ENCODE measurements at places on chromosomes 5 and 9.
A peak's percentile ranks its signal among the peaks of the same experiment; 100 is the strongest.

- DNase-seq: no peak
Observed at GRCh38 chr5:137142764-137143605, 356.1 kb downstream of the SPOCK1 start.

DNA sequence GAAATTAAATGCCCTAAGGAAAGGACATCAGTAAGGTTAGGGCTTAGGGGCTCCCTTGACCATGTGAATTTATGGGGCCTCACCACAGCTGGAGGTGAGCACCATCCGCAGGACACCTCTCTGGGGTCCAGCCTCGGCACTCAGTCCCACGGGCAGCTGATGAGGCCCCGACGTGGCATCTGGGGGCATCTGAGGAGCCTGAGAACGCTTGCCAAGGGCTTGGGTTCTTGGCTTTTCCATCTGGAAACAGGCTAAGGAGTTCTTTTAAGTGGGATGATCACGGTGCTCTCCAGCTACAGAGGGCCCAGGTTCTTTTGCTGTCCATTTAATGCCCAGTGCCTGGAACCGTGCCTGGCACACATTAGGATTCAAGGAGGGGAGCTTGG, 3.6 kb downstream of the NKX2-5 start:
- DNase-seq: no peak

DNA sequence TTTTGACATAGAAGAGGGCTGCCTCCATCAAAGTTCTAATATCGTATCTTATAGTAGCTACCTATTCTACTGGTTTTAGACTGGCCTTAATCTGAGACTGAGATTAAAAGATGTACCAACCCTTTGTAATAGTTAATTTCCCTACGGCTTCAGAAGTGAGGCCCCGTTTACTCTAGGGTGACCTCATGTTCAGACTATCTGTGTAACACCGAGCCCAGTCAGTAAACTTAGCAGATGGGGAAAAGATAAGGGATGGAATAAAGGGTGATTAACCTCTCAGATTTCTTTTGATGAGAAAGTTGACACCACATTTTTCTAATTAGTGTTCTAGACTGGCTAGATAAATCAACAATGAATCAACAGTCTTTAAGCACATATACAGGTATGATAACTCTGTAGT, 283.1 kb downstream of the KCTD16 start:
- no peak for DNase-seq

DNA sequence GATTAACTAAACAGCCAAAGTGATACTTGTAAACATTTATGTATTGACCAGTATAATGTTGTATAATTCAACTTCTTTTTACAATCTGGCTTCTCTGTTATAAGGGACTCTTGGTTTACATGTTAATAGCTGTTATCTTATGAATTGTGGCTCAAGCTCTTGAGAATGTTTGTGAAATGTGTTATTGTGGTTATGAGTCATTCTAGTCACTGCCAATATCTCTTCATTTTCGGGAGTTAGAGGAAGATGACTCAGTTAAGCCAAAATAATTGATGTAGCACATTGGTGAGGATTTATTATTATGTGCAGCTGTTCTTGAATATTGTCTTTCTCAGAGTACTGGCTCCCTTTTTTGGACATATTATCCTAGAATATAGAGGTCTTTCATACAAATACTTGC, 655.2 kb upstream of the RIOK2 start:
- DNase-seq: peak; percentile 4

DNA sequence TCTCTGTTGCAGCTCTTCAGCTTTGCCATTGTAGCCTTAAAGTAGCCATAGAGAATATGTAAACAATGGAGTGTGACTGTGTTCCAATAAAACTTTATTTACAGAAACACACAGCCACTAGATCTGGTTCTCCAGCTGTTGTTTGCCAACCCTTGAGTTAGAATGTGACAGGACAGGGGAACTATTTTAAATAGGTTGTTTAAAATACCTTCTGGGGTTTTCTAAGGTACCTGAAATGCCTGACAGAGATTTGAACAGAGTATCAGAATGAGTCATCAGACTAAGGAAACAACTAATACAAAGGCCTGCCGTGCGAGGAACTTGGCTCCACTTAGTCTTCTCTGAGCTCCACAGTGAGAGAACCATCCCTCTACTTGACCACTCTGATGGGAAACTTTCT, 85.4 kb downstream of the HSD17B4 start:
- peak; percentile 14 for DNase-seq

DNA sequence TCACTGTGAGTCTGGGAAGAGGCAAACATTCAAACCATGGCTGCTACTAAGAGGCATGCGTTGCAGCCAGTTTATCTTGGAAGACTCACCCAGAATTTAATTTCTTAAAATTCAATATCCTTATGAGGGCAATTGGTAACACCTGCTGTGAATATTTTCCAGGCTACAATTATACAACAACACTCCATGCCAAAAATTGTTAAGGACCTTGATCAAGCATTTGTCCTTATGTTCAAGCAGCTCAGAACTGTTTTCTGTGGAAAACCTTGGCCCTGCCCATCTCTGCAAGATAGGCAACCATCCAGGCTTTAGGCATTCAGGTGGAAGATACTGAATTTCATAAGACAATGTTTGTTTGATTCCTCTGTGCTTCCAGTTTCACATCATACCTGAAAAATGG, 327.8 kb downstream of the FBXL7 start:
- DNase-seq: no peak

DNA sequence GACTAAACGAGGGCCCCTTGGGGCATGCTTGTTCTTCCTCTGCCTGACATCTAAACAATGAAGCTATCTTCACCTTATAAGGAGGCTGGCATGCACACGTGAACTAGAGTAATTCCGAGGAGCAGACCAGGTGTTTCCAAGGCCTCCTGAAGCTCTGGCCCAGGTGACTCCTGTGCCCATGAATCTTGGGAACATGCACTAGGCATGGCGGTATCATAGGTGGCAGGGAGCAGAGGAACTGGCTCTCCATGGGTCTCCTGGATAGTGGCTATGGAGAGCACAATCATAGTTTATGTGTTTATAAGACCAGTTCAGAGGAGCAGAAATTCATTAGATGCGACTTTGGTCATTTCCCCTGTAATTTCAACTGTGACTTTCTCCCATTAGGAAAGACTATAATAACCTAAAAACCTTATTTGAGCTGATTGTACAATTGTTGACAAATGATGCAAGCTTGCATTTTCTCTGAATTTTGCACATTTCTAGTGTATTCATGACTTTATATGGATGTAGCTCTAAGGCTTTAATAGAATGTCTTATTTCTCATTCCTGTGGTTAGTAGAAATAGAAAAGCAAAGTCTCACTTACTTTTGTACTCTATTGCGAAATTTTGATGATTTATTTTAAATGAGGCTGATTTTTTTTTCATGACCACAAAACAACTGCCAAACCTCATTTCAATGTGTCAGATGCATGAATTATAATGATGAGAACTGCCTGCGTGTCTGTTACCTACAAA, 135.3 kb upstream of the RPS23 start:
- DNase-seq: no peak

GRCh38 chr9:21624675-21625644, 142.8 kb upstream of the IFNE start:
- no peak for DNase-seq

DNA sequence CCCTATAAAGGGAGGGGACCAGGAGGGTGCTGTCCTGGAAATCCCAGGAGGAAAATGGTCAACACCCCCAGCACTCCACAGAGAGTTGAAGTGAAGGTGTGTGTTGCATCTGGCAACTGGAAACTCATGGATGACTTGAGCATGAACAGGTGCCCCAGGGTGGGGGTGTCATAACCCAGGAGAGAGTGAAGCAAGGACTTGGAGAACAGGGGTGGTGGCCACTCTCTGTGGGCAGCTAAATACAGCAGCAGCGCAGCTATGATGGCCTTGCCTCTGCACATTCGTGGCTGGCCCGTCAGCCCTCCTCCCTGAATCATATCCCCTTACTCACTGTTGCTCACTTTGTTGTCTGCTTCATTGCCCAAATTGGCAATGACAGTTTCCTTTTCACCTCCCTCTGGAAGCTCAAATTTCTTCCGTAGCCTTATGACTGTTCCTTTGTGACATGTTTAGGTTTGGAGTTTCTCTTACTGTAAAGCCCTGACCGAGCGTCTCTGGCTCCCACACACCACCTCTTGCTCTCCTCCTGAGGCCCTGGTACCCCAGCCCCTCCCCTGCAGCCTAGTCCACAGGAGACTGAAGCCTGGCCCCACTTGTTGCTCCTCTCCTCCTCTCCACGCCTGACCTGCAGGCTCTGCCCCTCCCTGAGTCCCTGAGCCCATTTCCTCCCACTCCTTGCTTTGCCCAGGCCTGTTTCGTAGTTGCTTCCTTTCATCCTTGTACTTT, 185.8 kb downstream of the CD180 start:
- DNase-seq: no peak

GRCh38 chr5:145619806-145620310, 215.3 kb downstream of the PRELID2 start:
- DNase-seq: no peak

DNA sequence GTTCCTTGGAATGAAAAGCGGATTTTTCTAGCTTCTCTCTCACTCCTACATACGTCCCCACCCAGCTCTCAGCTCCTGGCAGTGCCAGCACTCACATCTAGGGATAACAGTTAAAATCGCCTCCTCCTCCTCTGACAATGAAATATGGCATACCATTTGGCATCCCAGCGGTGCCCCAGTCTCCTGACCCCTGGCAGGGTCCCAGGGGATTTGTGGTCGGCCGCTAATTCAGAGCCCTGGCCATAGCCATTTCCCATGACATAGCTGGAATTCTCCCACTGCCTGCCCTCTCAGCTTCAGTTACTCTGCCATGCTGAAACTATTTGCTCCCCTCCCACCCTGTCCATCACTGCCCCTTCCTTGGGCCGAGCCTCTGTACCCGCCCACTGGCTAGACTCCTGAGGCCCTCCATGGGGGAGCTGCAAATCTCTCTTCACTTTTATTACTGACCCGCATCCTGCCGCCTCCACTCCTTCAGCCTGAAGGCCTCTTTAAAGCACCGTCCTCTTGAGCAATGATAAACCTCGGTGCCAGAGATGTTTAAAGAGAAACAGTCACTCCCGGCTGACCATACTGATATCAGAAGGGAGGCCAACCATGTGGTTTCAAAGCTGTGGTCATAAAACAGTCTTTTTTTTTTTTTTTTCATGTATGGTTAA, 139.8 kb downstream of the SLIT3 start:
- DNase-seq: no peak

DNA sequence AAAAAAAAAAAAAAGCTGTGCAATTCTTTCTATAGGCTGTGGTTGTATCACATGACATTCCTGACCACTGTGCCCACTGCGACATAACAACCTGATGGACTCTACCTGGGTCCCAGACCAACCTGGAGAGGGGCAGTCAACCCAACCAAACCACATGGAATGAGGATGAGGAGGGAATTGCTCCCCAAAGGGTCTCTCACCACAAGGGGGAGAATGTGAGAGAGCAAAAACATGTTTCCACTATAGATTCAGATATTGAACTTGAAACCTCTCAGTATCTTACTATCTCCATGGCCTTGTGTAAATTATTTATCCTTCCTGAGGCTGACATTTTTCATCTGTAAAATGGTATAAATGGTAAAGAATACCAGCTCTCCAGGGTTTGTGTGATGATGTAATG, 66.9 kb upstream of the SV2C start:
- no peak for DNase-seq

DNA sequence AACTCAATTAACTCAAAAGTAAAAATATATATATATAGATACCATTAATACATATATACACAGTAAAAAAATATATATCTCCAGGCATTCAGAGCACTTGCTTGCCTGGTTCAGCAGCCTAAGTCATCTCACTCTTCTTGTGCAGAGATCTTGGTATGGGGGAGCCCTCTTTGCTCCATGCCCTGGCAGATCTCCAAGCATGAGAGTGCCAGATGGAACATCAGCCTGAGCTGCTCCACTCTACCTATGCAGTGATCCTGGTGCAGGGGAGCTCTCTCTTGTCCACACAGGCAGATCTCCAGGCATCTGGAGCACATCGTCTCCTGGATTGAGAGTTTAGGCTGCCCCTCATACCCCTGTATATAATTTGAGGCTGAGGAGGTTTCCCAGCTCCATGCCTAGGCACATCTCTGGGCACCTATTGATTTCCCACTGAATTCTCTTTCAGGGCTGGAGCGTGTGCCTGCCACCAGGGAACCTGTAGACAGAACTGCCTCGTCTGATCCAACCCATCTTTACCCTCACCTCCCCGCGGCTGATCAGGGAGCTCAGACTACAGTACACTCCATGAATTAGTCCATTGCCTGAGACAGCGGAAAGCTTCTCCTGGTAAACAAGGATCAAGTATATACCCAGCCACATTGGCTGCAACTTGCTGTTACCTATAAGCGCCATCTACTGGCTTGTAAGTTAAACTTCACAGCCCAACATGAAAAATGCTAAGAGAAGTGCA, 342.4 kb upstream of the GRIA1 start:
- DNase-seq: no peak

GRCh38 chr5:88698290-88698689, 184.7 kb downstream of the MEF2C start:
- DNase-seq: no peak

DNA sequence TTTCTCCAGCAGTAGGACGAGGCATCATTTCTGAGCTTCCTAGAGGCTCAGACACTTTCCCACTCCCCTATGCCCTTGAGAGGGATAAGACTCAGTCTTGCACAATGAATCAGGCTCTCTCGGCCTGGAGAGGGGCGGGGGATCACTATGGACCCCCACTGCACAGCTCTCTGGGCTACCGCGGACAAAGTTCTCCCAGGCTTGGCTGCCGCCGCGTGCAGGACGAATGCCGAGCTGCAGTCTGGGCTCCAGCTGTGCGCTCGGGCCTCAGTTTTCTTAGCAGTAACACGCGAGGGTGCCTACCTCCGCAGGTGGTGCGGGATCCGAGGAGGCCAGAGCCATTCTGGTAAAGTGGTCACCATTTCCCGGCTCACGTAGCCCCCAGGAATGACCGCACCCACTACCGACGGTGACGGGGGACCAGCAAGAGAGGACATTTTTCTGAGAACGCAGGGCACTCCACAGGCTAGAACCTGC, 3.4 kb upstream of the MYORG start:
- no peak for DNase-seq

DNA sequence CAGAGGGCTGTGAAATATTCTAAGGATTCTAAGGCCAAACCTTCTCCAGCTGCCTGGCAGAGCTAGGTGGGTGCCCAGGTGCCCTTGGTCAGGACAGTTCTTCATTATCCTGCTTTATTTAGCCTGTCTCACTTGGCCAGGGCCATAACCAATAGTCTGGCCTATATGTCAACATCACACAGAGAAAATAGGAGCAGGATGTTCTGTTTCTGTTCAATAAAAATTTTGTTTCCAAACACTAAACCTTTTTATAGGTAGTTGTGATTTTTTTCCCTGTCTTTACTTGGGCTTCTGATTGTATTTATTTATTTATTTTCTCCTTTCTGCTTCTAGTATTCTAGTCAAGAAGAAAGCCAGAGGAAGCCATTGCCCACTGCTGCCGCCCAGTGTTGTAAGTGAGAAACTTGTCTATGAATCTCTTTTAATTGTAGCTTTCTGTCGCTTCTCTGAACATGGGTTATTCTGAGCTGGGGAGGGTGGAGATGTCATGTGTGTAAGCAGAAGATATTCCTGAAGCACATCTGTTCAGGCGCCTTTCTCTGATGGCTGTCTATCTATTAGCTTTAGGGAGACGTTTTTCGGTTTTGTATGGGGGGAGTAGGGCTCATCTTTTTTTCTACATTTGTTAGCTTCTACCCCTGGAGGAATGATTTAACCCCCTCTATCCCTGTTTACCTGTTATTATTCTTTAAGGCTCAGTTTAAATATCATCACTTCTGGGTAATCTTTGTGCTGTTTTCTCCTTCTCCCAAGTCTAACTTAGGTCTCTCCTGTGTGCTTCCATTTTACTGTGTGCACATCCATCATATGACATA, 97.1 kb downstream of the UNC13B start:
- peak; percentile 14 for DNase-seq

Data from GM19239 (cell line).